ENCODE measurements at places on chromosomes 6 and 20.

GRCh38 chr20:2470423-2471193 is at the start of gene SNRPB:
Gene SNRPB, minus strand, starts transcription at chr20:2470789. Its CDS starts 99 bp downstream, at chr20:2470690.
- peak; percentile 99 for DNase-seq

- no peak for DNase-seq
These were observed 352.7 kb downstream of the SMOC2 start for GRCh38 chr6:168793649-168794048.

DNA sequence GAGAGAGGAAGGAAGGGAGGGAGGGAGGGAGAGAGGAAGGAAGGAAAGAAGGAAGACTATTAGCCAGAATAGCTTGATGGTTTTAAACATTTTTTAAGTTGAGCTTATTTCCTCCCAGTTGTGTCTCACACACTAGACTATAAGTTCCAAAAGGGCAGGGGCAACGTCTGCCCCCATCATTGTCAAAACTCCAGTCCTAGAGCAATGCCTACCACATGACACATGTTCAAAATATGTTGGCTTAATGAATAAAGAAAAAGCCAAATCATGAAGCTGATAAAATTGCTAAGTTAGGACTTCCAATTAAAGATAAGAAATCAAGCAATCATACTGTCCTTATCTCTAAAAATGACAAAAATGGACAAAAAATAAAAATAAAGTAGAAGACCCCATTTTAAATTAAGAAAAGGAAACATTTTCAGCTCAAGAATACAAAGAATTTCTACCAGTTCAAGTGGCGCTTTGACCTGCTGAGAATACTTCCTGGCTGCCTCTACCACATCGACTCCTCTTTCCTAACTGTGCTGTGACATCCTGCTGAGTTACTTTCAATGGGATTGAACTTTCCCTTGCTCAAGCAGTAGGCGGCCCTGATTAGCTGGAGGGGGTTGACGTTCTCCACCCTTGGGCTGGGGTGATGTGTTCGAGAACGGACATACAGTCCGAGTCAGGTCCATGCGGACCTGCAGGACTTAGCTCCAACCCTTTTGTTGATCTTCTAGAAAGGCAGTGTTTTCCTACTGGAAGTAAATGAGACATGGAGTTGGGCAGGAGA is 283.9 kb upstream of the FOXQ1 start:
- no peak for DNase-seq

GRCh38 chr20:36344517-36345132 is 38.5 kb downstream of the DLGAP4 start:
- peak; percentile 41 for DNase-seq

GRCh38 chr6:43942616-43943015 is 172.6 kb downstream of the VEGFA start:
- DNase-seq: no peak

DNA sequence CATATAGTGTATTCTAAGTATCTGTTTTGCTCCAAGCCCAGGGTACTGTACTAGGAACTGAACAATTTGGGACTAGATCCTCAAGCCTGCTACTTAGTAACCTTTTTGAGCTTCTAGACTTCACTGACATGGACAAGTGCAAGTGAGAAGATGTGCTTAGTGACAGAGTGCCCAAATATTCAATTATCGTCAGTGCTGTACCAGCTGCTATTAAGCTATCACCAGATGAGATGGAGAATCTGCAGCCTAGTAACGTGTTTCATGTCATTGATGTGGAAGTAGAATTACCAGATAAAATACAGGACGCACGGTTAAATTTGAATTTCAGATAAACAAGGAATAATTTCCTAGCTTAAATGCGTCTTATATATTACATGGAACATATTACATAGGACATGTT is 218.3 kb downstream of the ARID1B start:
- no peak for DNase-seq

GRCh38 chr6:158799051-158799792 is 19.9 kb downstream of the EZR start:
- peak; percentile 33 for DNase-seq

DNA sequence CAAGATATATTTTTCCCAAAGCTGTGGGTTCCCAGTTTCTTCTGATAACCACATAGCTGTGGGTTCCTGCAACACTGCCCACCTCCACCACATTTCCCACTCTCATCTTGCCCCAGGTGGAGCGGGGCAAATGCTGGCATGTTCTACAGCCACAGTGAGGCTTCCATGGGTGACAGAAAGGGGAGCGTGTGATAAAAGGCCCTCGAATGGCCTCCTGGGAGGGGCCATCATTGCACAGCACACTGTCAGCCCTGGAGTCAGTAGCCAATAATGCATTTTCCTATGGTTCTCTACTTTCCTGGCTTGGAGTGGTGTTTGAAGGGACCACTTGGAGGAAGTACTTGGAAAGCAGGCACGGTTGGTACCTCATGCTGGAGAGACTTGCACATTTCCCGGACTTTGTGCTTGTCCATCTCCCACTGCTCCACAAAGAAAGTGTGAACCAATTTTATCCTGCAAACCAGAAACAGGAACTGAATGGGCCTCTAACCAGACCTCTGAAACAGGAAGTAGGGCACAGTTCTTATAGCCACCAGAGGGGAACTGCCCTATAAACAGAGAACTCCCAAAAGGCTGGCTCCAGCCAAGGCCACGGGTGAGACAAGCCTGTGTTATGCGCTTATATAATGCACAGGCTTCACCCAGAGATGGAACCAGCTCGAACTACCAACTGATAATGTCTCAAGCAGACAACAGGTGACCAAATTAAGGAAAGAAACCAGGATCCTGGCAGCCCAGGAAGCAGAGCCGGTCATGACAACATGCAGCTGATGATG is 8.6 kb downstream of the MAP3K5 start:
- DNase-seq: no peak

- DNase-seq: no peak
These were observed 54.8 kb downstream of the WDR27 start for GRCh38 chr6:169646906-169647567.

- no peak for DNase-seq
These were observed 36.4 kb upstream of the SLC35F1 start for GRCh38 chr6:117870486-117871242.

Data from fibroblast of mammary gland (primary cell).